ENCODE measurements at places on chromosomes 4 and X.

DNA sequence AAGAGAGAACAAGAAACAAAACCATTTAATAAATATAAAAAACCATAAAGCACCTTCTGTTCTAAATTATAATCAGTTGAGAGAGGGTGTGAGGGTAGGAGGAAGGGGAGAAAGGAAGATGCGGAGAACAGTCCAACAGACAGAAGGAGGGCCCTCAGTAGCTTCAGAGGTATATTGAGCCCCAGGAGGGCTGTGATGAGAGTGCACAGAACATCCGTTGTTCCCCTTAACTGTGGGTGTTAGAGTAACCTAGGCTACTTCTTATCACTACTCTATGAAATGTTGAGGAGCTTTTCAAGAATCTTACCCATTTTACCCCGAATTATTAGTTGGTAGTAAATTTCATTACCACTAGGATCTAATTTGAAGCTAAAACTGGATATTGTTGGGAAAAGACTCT lies 13.8 kb downstream of the GPC3 start:
- H3K4me3 ChIP-seq = no peak overlapping the region
- H3K27me3 ChIP-seq = peaks cover 4% of the 10 kb centered on the region
- H3K36me3 ChIP-seq = no peaks in the 10 kb centered on the region
- no peak for DNase-seq
- H3K27ac ChIP-seq = no peak overlapping the region

- no peak overlapping the region for H3K4me3 ChIP-seq
- no peaks in the 10 kb centered on the region for H3K27me3 ChIP-seq
- no peak overlapping the region for H3K27ac ChIP-seq
- no peaks in the 10 kb centered on the region for H3K36me3 ChIP-seq
- no peaks in the 10 kb centered on the region for H3K4me1 ChIP-seq
These were observed 181.4 kb upstream of the MXRA5 start for GRCh38 chrX:3527811-3528210.

DNA sequence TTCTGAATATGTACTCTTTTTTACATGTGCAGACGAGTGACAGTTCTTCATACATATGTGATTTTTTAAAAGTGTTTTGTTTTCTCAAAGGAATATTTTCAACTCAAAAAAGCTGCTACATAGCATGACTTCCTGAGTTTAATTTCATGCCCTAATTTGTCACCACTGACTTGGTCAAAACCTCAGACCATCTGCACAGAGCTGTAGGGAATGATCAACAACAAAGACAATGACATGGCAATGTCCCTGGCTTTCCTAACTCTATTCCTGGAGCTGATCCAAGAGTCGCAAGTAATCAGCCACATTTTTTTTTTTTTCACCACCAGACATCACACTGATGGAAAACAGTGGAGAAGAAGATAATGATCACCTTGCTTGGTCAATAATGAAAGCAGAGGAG lies 97.7 kb downstream of the TMA16 start:
- no peaks in the 10 kb centered on the region for H3K4me1 ChIP-seq
- H3K36me3 ChIP-seq = no peaks in the 10 kb centered on the region
- H3K27ac ChIP-seq = no peak overlapping the region
- DNase-seq = peak; percentile 22
- no peak overlapping the region for H3K4me3 ChIP-seq

DNA sequence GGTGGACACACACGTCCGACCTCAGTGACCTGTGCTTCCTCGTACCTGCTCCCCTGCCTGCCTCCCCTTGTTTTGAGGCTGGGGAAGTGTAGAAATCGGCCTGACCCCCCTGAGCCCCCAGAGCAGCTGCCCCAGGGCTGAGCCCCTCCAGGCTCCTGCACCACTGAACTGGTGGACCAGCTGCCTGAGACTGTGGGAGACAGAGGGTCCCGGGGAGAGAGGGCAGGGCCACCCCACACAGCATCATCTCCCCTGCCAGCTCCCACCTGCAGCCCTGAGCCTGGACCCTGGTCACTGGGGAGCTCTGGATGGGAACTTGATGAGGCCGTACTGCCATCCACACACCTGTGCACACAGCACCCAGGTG lies 15.0 kb upstream of the NAT8L start:
- no peak for DNase-seq
- H3K27me3 ChIP-seq = peaks cover 10% of the 10 kb centered on the region
- H3K36me3 ChIP-seq = peaks cover 40% of the 10 kb centered on the region

GRCh38 chr4:38169524-38169923 lies 209.3 kb downstream of the PTTG2 start:
- no peak for DNase-seq
- H3K27me3 ChIP-seq = no peaks in the 10 kb centered on the region
- H3K4me1 ChIP-seq = no peaks in the 10 kb centered on the region
- no peak overlapping the region for H3K27ac ChIP-seq

GRCh38 chr4:17066972-17067371 lies 168.5 kb upstream of the LDB2 start:
- no peak overlapping the region for H3K27ac ChIP-seq
- H3K4me1 ChIP-seq = no peaks in the 10 kb centered on the region
- no peak overlapping the region for H3K4me3 ChIP-seq
- H3K27me3 ChIP-seq = no peaks in the 10 kb centered on the region
- DNase-seq = no peak
- H3K36me3 ChIP-seq = no peaks in the 10 kb centered on the region

- H3K4me3 ChIP-seq = no peak overlapping the region
- DNase-seq = no peak
- no peaks in the 10 kb centered on the region for H3K27me3 ChIP-seq
- H3K4me1 ChIP-seq = no peaks in the 10 kb centered on the region
- H3K27ac ChIP-seq = no peak overlapping the region
These were observed 298.3 kb downstream of the HS3ST1 start for GRCh38 chr4:11130195-11130970.

GRCh38 chrX:131734621-131735020 lies 190.7 kb downstream of the OR13H1 start:
- DNase-seq = no peak
- H3K27me3 ChIP-seq = no peaks in the 10 kb centered on the region
- no peaks in the 10 kb centered on the region for H3K36me3 ChIP-seq
- peaks cover 6% of the 10 kb centered on the region for H3K4me1 ChIP-seq
- no peak overlapping the region for H3K27ac ChIP-seq

DNA sequence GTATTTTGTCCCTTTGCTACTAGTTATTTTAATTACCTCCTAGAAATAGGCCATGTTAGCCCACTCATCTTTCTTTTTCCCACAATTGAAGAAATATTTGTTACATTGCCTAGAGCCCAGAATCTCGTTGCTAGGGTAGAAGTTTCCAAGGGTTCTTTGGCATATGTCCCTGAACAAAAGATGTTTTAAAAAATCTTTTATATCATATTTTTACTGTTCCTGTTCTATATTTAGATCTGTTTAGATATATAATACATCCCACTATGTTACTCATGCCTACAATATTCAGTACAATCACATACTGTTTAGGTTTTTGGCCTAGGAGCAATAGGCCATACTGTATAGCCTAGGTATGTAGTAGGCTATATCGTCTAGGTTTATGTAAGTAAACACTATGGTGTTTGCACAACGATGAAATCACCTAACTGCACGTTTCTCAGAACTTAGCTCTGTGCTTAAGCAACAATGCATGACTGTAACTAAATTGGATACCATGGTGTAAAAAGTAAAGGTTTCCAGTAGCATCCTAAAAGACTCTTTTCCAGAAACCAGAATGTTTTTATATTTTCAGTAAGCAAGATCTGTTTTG lies 236.0 kb upstream of the SLIT2 start:
- H3K4me1 ChIP-seq = no peaks in the 10 kb centered on the region
- H3K4me3 ChIP-seq = no peak overlapping the region

GRCh38 chr4:52059372-52059771 lies 8.3 kb downstream of the SPATA18 start:
- no peaks in the 10 kb centered on the region for H3K4me1 ChIP-seq
- H3K36me3 ChIP-seq = no peaks in the 10 kb centered on the region

- H3K4me1 ChIP-seq = peaks cover 26% of the 10 kb centered on the region
- no peak overlapping the region for H3K4me3 ChIP-seq
- H3K27ac ChIP-seq = no peak overlapping the region
These were observed 18.5 kb downstream of the PJA1 start for GRCh38 chrX:69146739-69147138.

DNA sequence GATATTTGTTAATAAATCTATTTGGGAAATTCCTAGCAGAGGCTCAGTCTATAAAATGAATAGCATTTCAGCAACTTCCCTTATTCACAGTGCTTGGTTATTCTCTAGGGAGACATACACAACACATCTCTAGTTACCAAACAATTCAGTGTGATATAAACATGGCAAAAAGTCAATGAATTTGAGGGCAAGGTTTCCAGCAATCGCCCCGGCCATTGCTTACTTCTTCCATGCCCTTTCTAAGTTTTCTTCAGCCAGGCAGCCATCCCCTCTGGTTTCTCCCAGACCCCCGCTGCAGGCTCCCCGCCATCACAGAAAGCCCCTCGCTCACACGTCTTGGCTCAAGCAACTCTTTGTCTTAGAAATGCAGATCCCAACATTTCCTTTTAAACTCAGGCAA lies 4.4 kb downstream of the TLR7 start:
- H3K4me1 ChIP-seq = no peaks in the 10 kb centered on the region
- no peak for DNase-seq
- H3K36me3 ChIP-seq = no peaks in the 10 kb centered on the region
- no peak overlapping the region for H3K4me3 ChIP-seq
- H3K27ac ChIP-seq = no peak overlapping the region

DNA sequence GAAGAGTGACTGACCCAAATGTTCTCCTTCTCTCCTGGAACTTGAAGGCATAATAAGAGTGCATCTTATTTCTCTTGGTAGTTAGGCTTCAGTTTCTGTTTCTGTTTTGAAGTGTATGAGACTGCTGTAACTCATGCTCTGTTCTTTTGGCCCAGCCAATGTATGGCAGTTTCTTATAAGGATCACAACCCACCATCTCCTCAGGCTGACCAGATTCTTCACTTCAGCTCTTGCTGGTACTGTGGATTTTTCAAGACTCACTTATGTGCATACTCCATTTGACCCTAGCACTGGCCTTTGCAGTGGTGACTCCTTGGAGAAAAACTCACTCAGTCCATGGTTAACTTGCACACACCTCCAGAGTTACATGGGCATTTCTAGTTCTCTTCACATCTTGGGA lies 9.6 kb upstream of the YTHDC1 start:
- no peak overlapping the region for H3K4me3 ChIP-seq
- DNase-seq = no peak
- H3K27ac ChIP-seq = no peak overlapping the region
- no peaks in the 10 kb centered on the region for H3K36me3 ChIP-seq

DNA sequence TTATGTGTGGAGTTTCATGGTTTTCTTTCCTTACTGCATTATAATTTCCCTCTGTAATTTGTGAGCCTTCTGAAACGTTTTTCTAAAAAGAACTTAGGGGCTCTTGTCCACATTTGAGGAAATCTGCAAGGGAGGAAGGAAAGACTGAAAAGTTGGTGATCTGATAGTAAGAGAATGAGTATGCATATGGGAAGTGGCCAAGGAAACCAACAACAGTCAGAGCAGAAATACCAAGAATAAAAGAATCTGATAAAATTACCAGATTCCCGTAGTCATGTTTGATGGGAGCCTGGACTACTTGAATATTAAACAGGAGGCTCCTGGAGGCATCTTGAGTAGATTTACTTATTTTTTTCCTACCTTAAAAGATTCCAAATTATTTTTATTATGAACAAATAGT lies 50.1 kb downstream of the MEPE start:
- H3K27me3 ChIP-seq = no peaks in the 10 kb centered on the region
- H3K4me3 ChIP-seq = no peak overlapping the region
- DNase-seq = no peak
- H3K36me3 ChIP-seq = no peaks in the 10 kb centered on the region
